ENCODE measurements at places on chromosomes 7 and 10. TPM values are rescaled to one million over a fixed set of nuclear protein-coding genes. Genes with fewer than 3 reads are reported as not detected.

DNA sequence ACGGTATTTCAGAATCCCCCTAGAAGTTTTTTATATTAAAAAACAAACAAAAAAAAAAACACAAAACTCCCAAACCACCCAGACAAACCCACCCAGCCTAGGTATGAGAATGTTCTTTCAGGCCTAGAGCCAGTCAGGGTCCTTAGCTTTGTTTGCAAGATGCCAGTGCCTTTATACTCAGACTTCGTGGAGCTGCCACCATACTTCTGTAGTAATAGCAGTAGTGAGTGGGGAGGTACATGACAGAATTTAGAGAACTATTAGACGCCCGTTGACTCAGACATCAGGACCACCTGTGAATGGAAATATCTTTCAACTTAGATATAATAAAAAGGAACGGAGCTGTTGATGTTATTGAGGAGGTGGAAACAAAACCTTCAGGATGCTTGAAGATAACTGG lies 138.2 kb upstream of the MKLN1 start:
- no peak overlapping the region for H3K27ac ChIP-seq
- no peak overlapping the region for H3K4me3 ChIP-seq
- no peak for DNase-seq
- H3K27me3 ChIP-seq = no peaks in the 10 kb centered on the region
- H3K36me3 ChIP-seq = no peaks in the 10 kb centered on the region
- H3K4me1 ChIP-seq = peaks cover 41% of the 10 kb centered on the region

GRCh38 chr7:158061884-158062656 lies 525.6 kb downstream of the PTPRN2 start:
- H3K4me3 ChIP-seq = no peak overlapping the region
- no peaks in the 10 kb centered on the region for H3K4me1 ChIP-seq
- no peak for DNase-seq

DNA sequence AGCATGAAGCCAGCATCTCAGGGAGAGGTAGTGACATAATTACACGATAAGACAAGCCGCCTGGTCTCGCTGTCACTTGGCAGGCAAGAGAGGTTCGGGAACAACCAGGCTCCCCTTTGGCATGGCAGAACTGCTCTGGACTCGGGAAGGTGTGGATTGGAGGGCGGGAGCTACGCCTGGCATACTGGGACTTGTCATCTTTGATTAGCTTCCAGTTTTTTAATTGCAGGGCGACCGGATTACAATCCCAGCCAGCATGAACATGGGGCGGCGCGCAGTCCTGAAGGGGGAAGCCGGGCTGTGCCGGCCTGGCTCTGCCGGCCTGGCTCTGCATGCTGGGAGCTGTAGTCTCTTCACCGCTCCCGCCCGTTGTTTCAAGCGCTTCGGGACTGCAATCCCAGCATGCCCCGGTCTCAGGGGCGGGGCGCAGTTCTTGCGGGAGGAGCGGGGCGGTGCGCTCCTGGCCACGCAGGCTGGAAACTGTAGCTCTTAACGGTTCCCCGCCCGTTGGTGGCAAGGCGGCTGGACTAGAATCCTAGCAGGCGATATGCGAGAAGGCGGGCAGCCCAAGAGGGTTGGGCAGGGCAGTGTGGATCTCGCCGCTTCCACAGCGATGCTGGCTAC lies 45.5 kb upstream of the ZNF716 start:
- peak; percentile 63 for DNase-seq
- no peaks in the 10 kb centered on the region for H3K4me1 ChIP-seq
- H3K27ac ChIP-seq = peak overlapping the region; percentile 23
- no peaks in the 10 kb centered on the region for H3K27me3 ChIP-seq
- H3K4me3 ChIP-seq = peak overlapping the region; percentile 41
- H3K36me3 ChIP-seq = no peaks in the 10 kb centered on the region

DNA sequence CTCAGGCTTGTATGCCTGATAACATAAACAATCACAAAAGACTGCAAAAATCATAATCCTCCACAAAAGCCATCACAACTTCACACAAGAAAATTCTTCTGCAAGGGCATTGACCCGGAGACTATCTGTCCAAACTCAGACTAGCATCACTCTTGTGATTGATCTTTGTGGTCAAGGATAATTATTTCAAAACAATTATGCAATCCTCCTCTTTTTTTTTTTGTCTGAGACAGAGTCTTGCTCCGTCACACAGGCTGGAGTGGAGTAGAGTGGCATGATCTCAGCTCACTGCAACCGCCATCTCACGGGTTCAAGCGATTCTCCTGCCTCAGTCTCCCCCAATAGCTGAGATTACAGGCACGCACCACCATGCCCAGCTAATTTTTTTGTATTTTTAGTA lies 22.2 kb downstream of the CDNF start:
- no peak overlapping the region for H3K4me3 ChIP-seq
- no peak overlapping the region for H3K27ac ChIP-seq
- H3K4me1 ChIP-seq = no peaks in the 10 kb centered on the region
- H3K36me3 ChIP-seq = peaks cover 8% of the 10 kb centered on the region
- no peaks in the 10 kb centered on the region for H3K27me3 ChIP-seq

DNA sequence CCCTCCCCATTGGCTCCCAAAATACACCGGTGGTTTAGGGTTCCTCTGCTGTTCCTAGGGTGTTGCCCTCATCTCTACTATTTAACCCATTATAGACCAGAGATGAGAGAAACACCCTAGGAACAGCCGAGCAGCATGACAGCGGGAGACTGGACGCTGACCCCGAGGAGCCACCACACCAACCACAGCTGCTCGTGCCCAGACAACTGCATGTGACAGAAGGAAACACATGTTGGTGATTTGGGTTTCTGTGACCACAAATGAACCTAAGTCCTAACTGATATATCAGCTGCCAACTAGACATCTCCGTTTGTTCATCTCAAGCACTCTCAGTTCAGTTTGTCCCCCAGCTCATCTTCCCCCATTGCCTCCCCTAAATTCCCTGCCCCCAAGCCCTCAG lies 13.4 kb downstream of the CFAP43 start:
- no peaks in the 10 kb centered on the region for H3K36me3 ChIP-seq
- no peak overlapping the region for H3K27ac ChIP-seq
- no peaks in the 10 kb centered on the region for H3K4me1 ChIP-seq
- H3K27me3 ChIP-seq = no peaks in the 10 kb centered on the region
- DNase-seq = no peak

GRCh38 chr10:72355214-72355555 lies 466 bp upstream of the DNAJB12 start:
- DNase-seq = no peak
- H3K36me3 ChIP-seq = peaks cover 17% of the 10 kb centered on the region
- peaks cover 20% of the 10 kb centered on the region for H3K4me1 ChIP-seq
- peak overlapping the region; percentile 93 for H3K27ac ChIP-seq
- no peaks in the 10 kb centered on the region for H3K27me3 ChIP-seq

DNA sequence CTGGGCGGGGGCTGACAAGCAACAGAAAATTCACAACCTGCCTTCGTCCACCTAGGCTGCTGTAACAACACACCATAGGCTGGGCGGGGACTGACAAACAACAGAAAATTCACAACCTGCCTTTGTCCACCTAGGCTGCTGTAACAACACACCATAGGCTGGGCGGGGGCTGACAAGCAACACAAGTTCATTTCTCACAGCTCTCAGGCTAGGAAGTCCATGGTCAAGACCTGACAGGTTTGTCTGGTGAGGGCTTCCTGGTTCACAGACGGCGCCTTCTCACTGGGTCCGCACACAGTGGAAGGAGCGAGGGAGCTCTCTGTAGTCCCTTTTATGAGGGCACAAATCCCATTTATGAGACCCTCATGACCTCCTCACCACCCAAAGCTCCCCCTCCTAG lies 52.2 kb downstream of the DIP2C start:
- no peak overlapping the region for H3K27ac ChIP-seq
- DNase-seq = no peak
- no peaks in the 10 kb centered on the region for H3K27me3 ChIP-seq
- no peak overlapping the region for H3K4me3 ChIP-seq

GRM3 gene
- total RNA-seq = not detected

RBP4 gene
- 1.0 TPM for total RNA-seq

EEPD1 gene
- total RNA-seq = 51.3 TPM
